ENCODE measurements at places on chromosomes 16 and 17. TPM values are rescaled to one million over a fixed set of nuclear protein-coding genes. Genes with fewer than 3 reads are reported as not detected.

The G6PC1 gene
- polyA plus RNA-seq: 0.15 TPM

DNA sequence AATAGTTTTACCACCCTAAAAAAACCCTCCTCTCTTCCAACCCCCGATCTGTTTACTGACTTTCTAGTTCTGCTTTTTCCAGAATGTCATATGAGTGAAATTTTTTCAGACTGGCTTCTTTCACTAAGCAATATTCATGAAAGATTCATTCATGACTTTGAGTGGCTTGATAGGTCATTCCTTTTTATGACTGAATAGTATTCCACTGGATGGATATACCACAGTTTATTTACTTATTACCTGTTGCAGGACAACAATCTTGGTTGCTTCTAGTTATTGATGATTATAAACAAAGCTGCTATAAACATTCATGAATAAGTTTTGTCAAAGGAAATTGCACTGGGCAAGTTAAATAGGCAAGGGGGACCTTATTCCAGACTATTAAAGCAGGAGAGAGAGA lies 264.2 kb downstream of the UTP18 start:
- no peak for DNase-seq

The SLC5A2 gene
- polyA plus RNA-seq: 2.8 TPM

GRCh38 chr17:70479779-70480178 lies 310.4 kb downstream of the KCNJ2 start:
- DNase-seq: no peak

GRCh38 chr16:52469775-52470174 lies 77.2 kb downstream of the TOX3 start:
- DNase-seq: no peak

DNA sequence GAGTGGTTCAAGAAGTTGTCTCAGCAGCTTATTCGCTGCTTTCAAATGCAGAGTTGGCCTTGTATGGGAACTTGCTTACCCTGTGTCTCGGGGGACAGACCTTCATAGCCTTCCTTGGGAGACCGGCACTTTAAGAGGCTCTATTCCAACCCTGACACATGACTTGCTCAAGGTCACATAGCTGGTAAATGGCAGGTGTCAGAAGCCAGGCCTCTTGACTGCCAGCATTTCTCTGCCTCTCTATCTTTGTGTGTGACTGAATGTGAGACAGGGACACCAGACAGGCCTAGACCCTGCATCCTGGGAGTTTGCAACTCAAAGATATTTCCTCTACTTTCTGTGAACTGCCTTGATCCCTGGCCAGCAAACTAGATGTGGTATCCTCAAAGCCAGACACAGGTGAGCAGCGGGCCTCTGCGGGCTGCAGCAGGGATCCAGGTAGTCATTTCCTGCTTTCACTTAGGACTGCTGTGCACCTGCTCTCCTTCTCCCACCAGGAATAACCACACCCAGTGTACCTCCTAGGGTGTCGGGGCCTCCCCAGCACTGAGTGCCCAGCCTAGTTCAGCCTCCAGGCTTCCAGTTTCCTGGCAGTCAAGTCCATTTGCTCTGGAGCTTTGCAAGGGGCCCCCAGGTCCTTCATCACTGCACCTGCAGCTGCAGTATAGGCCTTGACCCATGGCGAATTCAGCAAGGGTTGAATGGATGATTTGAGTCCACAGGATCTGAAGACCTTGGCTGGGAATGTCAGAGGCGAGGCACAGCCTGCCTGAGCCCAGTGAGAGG lies 116.6 kb upstream of the TNRC6C start:
- no peak for DNase-seq

- no peak for DNase-seq
Measured at GRCh38 chr16:49463529-49463928, 89.9 kb downstream of the C16orf78 start.

All from urinary bladder (tissue), 4 donors.